ENCODE measurements at places on chromosomes 5 and 9.

- DNase-seq: no peak
Measured at GRCh38 chr9:133910855-133911514, 81.1 kb downstream of the VAV2 start.

- no peak for DNase-seq
Measured at GRCh38 chr5:72523960-72524582, 16.9 kb upstream of the ZNF366 start.

DNA sequence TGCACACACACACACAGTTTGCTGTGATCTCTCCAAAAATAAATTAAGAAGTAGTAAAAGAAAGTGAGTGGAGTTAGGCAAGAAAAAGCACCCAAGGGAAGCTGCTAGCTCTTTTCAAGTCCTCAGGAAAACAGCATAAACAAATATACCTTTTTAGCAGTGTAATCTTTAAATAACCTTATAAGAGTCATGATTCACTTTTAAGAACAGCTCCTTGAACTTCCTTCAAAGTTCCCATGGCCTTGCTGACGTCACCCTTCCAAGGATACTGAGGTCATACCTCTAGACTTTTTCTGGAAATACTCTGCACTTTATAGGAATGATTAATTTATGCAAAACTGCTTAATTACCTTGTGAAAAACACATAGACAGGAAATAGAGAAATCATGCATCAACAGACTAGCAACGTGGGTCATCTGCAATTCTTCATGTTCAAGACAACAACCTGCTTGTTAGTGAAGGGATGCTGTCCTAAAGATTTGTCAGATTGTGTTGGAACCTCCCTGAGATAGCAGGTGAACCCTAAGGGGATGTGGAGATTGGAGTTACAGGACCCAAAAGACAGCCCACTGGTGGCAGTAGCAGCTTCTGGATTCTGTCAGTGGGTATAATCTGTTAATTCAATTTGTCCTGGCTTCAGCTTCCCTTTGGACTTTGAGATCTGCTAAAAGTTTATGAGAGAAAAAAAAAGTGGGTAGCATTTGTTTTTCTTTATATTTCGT is 229.0 kb downstream of the ELAVL2 start:
- DNase-seq: no peak

- no peak for DNase-seq
Measured at GRCh38 chr5:178323541-178323865, 90.9 kb upstream of the PHYKPL start.

GRCh38 chr9:126947529-126947928 is 32.9 kb downstream of the RALGPS1 start:
- DNase-seq: no peak

GRCh38 chr9:86181379-86182315 is 77.8 kb downstream of the C9orf153 start:
- no peak for DNase-seq

DNA sequence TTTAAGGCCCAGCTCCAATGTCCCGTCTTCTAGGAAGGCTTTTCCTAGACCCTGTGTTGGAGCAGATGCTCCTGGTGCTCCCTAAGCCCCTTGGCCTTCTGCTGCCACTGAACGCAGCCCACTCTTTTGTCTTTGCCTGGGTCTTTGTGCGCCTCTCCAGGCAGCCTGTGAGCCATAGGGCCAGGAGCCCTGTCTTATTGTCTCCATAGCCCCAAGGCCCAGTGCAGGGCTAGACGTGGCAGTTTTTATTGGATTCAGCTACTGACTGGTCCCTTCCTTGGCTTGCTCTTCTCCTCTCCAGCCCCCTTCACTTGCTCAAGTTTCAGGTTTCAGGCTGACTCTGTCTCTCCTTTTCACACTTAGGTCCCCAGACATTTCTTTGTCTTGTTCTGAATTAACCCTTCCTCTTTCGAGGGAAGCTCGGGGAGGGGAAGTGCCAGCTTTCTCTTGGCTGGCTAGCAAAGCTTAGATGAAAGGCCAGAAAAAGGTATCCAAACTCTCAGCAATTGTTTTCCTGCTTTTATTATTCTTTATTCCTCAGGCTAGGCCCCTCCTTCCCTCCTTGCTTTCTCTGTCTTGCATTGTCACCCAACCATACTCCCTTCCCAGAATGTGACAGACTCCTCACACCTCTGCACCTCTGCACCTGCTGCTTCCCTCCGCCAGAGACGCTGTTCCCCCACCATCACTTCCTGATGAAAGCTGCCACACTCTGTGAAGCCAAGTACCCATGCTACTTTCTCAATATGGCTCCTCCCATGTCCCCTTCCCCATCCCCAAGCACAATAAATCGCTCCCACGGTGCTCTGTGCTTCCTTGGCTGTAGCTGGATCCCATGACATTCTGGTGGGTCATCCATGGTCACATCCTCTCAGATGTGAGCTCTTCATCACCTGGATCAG is 101.6 kb upstream of the CPEB4 start:
- DNase-seq: no peak
